ENCODE measurements at places on chromosomes 2 and 18. TPM values are rescaled to one million over a fixed set of nuclear protein-coding genes. Genes with fewer than 3 reads are reported as not detected.
A peak's percentile ranks its signal among the peaks of the same experiment; 100 is the strongest.

- ATAC-seq, result peak; percentile 48
These were observed 999 bp downstream of the INSIG2 start for GRCh38 chr2:118089139-118089800.

GRCh38 chr18:3554811-3555427 is 104.9 kb downstream of the TGIF1 start:
- no peak for ATAC-seq

- ATAC-seq, result no peak
These were observed 18.7 kb downstream of the DBI start for GRCh38 chr2:119385466-119385865.

DNA sequence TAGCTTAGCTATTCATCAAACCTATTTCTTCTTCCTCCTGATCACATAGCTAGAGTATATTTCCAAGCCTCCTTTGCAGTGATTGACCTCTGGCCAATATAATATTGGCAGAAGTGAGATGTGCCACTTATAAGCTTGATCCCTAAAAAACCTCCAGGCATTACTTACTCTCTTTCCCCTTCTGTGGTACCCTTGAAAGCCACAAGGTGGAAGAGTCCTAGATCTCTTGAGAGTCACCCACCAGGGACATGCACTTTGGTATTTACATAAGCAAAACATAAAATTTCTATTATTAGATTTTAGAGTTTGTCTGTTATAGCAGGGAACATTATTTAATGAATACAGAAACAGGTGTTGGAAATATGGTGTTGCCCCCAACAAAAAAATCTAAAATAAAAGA is 112.0 kb downstream of the EXOC6B start:
- no peak for ATAC-seq

DNA sequence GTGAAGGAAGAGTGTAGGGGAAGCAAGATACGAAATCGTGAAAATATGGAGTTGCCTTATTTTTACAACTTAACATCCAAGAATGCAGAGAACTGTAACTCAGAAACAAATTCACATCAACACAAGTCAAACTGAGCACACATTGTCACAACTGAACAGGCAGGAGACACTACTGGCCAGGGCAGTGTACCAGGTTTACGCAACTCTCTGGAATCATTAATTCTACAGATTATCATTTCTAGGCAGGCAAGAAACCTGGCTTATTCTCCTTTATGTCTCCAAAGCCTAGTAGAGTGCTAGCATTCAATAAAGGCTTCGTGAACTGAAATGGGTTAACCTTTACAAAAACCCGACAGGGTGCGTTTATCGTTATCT is 584 bp downstream of the COA5 start:
- peak; percentile 28 for ATAC-seq

- ATAC-seq, result no peak
These were observed 68.9 kb downstream of the USP40 start for GRCh38 chr2:233497692-233498091.

DNA sequence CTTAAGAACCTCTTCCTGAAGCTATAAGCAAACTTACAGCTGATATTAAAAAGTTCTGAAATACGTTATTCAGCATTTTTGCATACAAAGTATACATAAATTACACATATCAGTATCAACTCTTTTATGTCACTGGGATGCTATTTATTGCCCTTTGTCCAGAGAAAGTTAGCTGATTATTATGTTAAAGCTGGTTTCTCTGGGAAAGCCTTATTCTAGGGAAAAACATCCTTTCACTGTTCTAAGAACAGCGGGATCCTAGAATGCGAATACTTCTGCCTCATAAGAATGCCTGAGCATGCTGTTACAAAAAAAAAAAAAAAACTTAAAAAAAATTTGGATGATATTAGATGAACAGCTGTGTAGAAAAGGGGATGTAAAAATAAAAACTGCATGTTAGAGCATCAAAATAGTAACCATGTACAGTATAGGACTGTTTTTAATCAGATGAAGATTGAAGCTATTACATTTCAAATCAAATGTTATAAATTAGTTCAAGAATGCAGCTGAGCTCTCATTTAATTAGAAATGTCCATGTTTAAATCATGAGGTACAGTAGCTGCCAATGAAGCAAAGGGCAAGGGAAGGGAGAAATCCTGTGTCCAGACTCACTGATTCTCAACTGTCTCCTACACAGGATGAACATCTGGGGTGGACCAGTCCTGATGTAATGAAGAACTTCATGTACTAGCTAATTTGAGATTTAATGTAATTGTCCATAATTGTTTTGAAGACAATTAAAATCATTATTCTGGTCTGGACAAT is 8.2 kb downstream of the FTCDNL1 start:
- ATAC-seq, result no peak

DNA sequence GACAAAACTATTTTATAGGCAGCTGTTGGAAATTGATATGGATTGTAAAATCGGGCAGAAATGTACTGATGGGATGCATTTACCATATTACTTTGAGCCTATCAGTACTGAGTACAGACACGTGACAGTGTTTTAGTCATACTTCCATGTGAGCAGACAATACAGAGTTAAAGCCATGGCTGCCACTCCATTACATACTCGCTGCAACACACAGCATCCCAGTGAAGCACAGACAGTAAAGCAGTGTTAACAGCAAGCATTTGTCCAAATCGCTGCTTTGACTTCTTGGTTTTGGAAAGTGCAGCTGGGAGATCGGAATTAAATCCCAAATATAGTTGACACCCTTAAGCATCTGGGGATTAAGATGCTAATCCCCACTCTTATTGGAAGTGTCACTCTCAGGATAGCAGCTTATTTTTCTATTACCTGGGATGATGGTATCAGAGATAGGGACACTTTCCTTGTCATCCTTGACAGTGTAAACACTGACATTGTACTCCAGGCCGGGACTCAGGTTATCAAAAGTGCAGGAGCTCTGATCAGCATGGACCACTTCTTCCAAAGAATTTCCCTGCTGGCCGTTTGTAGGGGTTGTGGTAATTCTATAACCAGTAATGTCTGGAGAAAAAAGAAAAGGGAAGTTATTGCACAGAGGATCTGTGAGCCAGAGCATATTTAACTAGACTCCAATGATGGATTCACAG is 41.6 kb downstream of the FN1 start:
- no peak for ATAC-seq

DNA sequence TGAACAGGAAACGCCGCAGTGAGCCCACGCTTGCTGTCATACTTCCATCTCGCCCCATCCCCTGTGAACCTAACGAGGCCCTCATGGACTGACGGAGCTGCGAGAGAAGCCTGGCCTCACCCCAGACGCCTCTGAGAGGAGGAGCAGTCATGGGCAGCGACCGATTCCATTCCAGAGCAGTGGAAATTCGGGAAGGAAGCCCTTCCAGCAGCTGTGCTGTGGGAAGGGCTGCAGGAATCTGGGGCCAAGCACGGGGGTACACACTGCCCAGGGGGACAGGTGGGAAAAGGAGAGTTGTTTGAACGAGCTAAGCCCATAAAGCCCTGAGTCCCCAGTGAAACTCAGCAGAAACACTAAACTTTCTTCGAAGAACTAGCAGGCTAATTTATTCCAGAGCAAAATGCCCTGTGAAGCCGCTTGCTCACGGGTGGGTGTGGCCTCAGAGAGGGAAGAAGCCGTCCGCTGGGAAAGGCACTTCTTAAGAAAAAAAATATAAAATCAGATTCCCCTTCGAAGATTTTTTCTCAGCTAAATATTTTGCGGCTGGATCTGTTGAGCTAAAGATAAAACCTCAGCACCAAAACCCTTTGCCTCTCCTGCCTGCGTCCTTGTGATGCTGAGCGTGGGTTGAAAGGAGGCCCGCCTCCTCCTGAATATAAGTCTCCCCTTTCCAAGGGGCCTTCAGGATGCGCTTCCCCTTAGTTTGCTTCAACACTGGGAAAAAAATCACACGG is 38.2 kb downstream of the ANKMY1 start:
- ATAC-seq, result no peak

DNA sequence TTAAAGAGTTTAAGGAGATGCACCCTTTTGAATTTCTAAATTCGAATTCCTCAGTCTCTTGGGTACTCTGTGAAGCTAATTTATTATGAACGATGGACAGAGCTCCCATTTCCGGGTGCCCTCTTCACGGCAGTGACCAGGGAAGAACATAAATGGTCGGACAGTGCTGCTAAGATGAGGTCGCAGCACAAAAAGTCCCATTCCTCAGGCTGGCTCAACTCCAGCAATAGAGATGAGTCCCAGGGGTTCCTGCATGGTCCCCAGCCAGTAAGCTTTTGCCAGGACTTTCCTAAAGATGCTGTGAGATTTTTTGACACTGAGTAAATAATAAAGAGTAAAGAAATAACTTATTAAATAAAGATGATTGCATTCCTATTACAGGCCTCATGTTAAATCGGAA is 43.0 kb upstream of the STK39 start:
- no peak for ATAC-seq

- ATAC-seq, result no peak
These were observed 597 bp downstream of the RNF103 start for GRCh38 chr2:86623043-86623493.

GRCh38 chr2:117771969-117772630 is 42.4 kb upstream of the DDX18 start:
- ATAC-seq, result no peak

DNA sequence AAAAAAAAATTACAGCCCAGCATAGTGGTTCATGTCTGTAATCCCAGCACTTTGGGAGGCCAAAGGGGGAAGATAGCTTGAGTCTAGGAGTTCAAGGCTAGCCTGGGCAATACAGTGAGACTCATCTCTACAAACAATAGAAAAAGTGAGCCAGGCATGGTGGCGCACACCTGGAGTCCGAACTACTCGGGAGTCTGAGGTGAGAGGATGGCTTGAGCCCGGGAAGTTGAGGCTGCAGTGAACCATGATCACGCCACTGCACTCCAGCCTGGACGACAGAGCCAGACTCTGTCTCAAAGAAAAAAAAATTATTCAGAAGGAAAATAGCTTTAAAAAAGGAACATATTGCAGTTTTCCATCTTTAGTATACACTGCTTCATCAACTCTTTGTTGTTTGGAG is 47.8 kb downstream of the CYP27C1 start:
- ATAC-seq, result no peak

Gene IL1RL2
- total RNA-seq, result 8.1 TPM

Gene TBR1
- total RNA-seq, result not detected

Gene CDK5R2
- total RNA-seq, result not detected

Gene ACMSD
- total RNA-seq, result not detected
